ENCODE measurements at places on chromosomes 4 and X.
A peak's percentile ranks its signal among the peaks of the same experiment; 100 is the strongest.

DNA sequence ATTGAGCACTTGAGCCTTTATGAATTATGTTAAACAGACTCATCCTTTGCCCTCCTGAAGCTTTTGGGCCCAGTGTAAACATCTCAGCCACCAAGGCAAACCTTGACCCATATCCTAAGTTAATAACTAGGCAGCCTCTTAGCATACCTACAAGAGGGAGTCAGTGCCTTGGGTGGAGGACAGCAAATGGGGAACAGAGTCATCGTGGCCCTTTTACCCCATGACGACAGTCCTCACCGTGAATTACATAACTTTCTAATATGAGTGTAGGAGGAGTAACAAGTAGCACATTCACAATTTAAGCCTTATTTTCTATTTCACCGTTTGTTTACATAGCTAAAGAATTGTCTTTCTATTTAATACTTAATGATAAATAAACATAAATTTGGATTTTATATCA is 16.8 kb downstream of the CLDN22 start:
- DNase-seq: no peak

- no peak for DNase-seq
Measured at GRCh38 chr4:54897590-54897989, 227.8 kb downstream of the KDR start.

DNA sequence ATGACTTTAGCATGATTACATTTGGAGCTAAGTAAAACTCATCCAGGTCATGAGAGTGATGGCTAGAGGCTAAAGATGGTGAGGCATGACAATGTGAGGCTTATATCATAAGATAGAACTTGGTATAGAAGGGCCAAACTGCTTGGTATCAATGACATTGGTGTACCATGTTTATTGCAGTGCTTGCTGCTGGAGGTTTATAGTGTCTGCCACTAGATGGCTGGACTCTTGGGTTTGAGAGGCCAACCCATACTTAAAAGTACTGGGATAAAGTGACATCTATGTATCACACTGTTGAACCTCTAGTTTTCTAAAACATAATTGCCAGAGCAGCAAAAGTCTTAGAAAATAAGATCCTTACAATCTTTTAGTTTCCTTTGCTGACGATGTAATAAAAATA is 83.0 kb upstream of the TACR3 start:
- no peak for DNase-seq

DNA sequence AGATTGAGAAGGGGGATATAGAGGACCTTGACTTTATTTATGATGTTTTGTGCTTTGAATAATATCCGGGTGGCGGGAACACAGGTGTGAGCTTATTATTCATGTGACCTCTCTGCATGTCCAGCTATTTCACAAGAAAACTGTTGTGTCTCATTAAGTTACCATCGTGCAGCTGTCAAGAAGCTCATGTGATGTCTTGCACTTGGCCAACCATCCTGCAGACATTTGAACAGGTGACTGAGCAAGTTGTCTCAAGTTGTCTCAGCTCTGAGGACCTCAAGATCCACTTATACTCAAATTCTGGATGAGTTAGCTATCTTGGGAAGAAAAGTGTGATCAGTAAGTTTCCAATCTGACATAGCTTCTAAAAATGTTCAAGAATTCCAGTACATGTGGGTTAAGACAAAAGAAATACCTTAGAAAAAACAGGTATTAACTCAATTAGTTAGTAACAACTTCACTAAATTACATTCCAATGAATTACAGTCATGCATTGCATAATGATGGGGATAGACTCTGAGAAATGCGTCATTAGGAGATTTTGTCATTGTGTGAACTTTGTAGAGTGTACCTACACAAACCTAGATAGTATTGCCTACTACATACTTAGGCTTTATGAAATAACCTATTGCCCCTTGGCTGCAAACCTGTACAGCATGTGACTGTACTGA is 462.2 kb downstream of the INPP4B start:
- DNase-seq: no peak

DNA sequence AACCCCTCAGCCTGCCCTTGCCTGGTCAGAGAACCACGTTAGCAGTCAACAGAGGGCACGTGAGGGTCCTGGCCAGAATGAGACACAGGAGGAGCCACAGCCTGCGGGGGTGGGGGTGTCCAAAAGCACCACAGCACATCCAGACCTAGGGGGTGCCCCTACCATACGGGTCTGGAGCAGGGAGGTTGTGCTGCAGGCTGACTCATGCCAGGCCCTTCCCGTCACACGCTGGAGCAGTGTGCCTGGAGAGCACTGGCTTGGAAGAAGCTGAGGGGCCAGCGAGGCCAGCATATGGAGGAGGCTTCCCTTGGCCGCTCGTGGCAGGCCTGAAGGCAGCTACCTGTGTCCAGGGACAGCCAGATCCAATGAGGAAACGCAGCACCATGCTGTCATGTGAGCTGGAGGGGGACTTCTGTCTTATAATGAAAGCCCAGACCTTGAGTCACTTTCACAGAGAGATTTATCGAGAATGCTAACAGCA is 1.5 kb upstream of the IRAK1 start:
- no peak for DNase-seq

DNA sequence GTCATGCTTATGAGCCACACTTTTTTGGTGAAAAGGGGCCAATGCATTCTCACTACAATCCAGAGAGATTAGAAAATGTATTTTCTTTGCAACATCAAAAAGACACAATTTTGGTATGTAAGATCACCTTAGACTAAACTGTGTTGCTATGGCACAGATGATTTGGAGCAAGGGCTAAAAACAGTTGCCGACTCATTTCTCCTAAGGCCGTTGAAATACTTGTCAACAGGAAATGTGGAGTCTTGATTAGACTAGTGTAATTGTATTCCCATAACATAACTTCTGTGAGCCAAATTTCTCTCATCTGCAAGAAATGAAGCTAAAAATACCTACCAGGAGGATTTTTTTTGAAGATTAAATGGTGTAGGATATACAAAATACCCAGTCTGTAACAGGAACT is 2547.7 kb downstream of the ARAP2 start:
- DNase-seq: no peak

GRCh38 chr4:86594559-86595425 is 677 bp downstream of the PTPN13 start:
- no peak for DNase-seq

DNA sequence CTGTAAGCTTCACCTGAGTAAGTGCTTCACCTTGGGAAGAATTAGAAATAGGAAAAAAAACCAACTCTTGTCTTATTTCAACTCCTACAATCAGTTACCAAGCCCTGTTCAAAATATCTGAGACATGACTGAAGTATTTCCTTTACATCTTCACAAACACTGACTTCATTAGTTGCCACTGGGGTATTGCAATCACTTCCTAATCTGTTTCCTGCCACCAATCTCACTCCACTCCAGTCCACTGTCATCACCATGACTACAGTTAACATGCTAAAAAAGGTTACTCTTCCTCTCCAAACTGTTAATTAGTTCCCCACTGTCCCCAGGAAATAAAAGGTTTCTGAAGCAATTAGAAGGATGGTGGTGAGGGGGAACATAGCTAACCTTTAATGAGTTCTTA is 3.3 kb upstream of the SUPT20HL1 start:
- no peak for DNase-seq

- DNase-seq: no peak
Measured at GRCh38 chr4:148770848-148771247, 328.6 kb upstream of the NR3C2 start.

- no peak for DNase-seq
Measured at GRCh38 chr4:8472689-8473197, 32.2 kb downstream of the TRMT44 start.

DNA sequence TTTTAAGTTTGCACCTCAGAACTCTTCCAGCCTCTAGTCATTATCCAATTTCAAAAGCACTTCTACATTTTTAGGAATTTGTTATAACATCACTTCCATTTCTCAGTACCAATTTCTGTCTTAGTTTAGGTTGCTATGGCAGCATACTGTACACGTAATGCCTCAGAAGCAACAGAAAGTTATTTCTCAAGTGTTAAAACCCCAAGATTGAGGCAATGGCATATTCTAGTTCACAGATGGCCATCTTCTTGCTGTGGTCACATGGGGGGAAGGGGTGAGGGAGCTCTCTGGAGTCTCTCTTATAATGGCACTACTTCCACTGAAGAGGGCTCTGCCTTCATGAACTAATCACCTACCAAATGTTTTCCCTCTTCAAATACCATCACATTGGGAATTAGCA is 220.3 kb upstream of the CTSO start:
- no peak for DNase-seq

GRCh38 chr4:18803781-18804180 is 782.2 kb upstream of the LCORL start:
- DNase-seq: no peak

- DNase-seq: no peak
Measured at GRCh38 chr4:187865914-187866313, 129.7 kb upstream of the ZFP42 start.

- no peak for DNase-seq
Measured at GRCh38 chr4:111018216-111018615, 395.3 kb upstream of the PITX2 start.

- no peak for DNase-seq
Measured at GRCh38 chr4:119020158-119020557, 115.5 kb upstream of the MYOZ2 start.

GRCh38 chr4:77209936-77210335 is 52.9 kb downstream of the CCNG2 start:
- DNase-seq: peak; percentile 21

- DNase-seq: no peak
Measured at GRCh38 chrX:103780336-103781061, 3.9 kb downstream of the PLP1 start.

- DNase-seq: peak; percentile 55
Measured at GRCh38 chr4:157776930-157777528, 395.8 kb downstream of the GASK1B start.

- DNase-seq: no peak
Measured at GRCh38 chr4:139559089-139559479, 3.1 kb upstream of the SETD7 start.

- no peak for DNase-seq
Measured at GRCh38 chr4:164536814-164537213, 217.1 kb upstream of the SMIM31 start.

DNA sequence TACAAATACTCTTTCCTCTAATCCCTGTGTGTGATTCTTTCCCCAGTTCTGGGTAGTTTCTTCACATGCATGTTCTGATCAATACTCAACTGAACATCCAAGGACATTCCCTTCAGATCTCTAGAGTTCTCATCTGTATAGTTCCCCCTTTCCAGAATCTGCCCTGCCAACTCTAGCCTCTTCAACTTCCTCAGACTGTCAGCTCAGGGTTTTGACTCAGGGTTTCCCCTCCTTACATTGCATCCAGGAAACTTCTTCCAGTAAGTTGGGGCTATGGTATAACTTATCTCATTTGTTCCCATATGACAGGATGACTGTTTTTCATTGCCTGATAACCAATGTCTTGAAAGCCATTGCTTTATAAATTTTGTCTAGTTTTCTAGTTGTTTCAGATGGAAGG is 14.2 kb upstream of the ANKRD17 start:
- DNase-seq: no peak

DNA sequence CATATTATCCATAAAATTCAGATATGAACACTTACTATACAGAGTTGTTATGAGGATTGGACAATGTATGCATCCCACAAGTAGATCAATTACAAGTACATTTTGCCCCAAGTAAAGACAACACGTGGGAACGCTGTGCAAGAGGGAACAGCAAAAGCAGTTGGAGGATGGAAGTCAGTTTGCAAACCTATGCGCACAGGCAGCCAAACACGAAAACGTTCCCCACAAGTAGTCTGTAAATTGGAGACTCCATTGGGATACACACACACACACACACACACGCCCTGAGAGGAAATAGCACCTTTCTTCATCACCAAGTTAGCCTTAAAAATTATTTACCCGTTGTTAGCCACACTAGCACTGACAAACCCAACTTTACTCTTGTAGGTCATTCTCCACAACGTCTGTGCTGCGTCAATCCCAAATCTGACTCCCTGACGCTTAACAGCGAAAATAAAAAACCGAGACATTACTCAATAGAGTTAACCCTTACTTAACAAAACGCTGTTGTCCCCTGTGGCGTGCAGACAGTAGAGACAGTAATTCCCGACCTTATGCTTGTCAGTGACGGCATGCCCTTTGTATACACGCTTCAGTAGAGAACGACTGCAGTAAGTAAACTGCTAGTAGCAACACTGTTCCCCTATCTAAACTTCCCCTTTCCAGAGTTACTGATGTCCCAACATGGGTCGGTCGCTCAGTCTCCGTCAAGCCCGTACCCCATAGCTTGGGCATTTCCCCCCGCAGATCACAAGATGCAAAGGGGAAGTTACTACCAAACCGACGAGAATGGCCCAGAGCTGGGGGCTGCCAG is 730 bp downstream of the MANBA start:
- DNase-seq: no peak

DNA sequence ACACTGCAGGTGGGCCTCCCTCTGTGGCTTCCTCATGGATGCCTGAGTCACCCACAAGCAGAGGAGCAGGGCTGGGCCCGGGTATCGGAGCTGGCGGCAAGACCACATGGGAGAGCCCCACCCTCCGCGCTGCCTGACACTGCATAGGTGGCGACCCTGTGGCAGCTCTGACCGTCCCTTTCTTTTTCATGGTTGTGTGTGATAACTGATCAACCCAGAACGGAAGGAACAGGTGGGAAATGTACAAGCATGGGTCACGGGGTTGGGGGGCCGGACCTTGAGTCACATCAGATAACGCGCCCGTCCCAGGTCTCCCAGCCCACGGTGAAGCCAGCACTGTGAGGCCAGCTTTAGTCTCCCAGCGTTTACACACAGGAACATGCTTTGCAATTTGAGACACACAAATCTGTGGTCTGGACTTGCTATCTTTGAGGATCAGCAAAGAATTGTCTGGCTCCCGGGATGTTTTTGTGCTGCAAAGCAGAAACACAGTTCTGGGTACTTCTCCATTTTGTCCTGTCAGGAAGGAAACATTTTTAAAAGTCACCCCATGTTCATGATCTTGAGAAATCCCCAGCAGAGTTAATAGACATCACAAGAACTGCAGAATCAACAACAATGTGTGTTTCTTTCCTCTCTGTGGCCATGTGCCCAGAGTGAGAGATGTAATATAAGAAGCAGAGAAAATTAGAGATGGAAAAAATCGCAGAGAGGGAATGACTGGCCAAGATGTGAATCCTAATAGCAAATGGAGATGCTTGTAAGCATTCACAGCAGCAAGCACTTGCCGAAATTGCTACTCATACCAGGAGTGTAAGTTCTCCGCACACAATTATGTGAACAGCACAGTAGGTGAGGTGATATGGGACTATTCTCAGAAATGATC is 70.1 kb upstream of the CBR4 start:
- no peak for DNase-seq

DNA sequence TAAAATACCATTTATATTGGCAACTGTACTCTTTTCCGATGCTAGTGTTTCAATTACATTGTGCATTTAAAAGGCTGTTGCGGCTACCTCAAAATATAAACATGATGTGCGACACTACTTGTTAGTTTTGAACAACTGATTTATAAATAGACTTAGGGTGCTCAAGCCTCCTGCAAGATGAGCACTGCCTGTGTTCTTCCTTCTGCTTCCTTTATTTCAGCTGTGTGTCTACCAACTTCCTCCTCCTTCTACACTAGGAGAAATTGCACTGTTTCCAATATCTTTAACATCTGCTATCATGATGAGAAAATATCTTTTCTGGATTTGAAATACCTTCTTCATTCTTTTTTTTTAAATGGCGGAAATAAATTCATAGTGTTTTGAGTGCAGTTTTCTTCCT is 24.0 kb downstream of the TET2 start:
- DNase-seq: no peak

Measured in DMS153 (cell line).